ENCODE measurements at places on chromosomes 3 and 15. TPM values are rescaled to one million over a fixed set of nuclear protein-coding genes. Genes with fewer than 3 reads are reported as not detected.
A peak's percentile ranks its signal among the peaks of the same experiment; 100 is the strongest.

The CD276 gene
- total RNA-seq: 106 TPM

DNA sequence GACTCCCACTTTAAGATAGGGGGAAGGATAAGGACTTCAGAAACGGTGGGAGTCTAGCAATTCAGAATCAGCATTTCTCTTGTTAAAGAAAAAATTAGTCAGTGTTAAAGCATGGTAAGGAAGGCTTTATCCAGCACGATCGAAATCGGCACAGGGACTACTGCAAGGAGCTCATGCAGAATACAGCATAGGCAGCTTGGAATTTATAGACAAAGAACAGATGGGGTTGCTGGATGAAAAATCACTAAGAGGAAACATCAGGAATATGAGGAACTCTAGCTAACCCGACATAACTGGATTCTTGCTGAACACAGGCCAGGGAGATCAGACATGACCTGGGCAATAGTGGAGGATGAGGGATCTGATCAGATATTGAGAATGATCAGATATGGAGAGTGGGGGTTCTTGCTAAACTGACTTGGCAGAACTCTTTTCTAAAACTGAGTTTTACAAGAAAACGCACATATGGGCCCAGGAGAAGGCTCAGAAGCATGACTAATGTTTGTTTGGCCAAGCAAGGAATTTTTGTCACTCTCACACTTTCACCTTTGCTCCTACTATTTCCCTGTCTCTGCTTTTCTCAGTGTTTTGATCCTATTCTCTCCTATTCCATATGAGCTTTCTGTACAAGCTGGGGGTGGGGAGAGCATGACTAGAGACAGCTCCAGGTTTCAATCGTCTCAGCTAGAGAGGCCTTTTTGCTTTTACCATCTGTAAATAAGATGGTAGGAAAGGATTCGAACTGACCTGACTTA is 3.9 kb upstream of the PLCH1 start:
- peak overlapping the region; percentile 47 for H3K27ac ChIP-seq
- H3K4me3 ChIP-seq: no peak overlapping the region
- H3K4me1 ChIP-seq: peaks cover 10% of the 10 kb centered on the region
- DNase-seq: peak; percentile 36

The MKRN3 gene
- total RNA-seq: 0.57 TPM

DNA sequence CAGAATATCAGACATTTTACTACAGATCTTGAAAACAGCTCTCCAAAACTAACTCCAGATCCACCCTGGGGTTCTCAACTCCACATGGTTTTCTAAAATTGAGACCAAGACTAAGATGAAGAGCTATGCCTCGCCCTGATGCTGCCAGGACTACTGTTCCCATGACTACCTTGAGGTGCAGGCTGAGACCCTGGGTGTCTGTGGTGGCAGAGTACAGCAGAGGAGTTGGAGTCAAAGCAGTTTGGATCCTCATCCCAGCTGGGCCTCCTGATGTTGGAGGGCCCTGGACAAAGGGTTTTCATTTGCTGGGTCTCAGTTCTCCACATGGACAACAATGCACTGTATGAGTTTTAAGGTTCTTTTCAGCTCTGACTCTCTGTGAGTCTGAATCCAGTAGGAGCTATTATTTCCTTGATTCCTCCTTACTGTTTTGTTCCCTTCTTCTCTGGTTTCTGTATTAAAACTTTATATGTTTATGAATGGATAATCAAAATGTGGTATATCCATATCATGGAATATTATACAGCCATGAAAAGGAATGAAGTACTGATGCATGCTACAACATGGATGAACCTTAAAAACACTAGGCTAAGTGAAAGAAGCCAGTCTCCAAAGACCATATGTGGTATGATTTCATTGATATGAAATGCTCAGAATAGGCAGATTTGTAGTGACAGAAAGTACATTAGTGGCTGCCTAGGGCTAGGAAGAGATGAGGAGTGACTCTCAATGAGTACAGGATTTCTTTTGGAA is 93.0 kb downstream of the CPN2 start:
- no peaks in the 10 kb centered on the region for H3K36me3 ChIP-seq
- no peak for DNase-seq
- H3K4me1 ChIP-seq: no peaks in the 10 kb centered on the region
- no peak overlapping the region for H3K4me3 ChIP-seq
- no peaks in the 10 kb centered on the region for H3K27me3 ChIP-seq

GRCh38 chr3:39528844-39529243 is 61.4 kb downstream of the MOBP start:
- no peaks in the 10 kb centered on the region for H3K36me3 ChIP-seq
- no peaks in the 10 kb centered on the region for H3K4me1 ChIP-seq
- no peak for DNase-seq
- no peak overlapping the region for H3K27ac ChIP-seq
- H3K4me3 ChIP-seq: no peak overlapping the region
- H3K27me3 ChIP-seq: no peaks in the 10 kb centered on the region

DNA sequence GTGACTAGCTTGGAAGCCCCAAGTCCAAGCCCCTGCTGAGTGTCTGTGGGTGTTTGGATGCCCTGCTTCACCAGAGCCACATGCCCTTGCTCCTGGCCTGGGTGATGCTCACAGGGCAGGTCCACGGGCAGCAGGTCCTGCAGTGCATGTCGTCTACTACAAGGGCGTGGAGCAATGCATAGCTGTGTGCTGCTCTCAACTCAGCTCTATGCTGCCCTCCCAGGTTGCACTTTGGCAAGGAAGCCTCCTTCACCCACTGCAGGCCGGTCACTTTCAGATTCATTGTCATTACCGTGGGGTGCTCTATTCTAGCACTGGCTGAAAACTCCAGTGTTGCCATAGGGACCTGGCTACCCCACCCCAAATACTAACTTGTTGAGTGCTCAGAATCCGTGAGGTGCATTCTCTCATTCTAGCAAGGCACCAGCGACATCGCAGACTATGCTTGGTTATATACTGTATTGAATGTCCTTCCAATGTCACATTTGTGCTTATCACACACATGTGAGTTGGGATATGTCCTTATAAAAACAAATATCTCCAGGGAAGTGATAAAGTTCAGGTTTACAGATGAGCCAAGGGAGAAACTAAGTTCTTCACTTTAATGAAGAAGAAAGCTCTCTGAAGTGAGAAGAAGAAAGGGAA is 51.8 kb downstream of the GRAMD1C start:
- no peaks in the 10 kb centered on the region for H3K36me3 ChIP-seq
- no peaks in the 10 kb centered on the region for H3K4me1 ChIP-seq
- no peaks in the 10 kb centered on the region for H3K27me3 ChIP-seq
- DNase-seq: peak; percentile 13

DNA sequence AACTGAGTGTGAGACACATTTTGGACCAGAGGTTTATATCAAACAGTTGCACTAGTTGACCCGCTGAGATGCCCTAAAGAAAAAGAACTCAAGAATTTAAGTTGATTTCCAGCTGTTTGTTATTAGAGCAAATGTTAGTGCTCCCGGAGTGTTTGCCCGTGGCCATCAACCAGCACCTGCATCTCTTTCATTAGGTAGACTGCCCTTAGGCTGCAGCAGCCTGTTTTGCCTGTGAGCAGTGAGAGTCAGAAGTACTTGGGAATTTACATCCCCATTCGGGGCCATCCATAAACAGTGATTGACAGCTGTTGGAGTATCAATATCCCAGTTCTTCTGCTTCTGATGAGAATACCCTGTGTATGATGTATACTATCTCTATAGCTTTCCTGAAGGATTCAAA is 492.6 kb downstream of the RBMS3 start:
- no peak overlapping the region for H3K27ac ChIP-seq
- H3K4me1 ChIP-seq: peaks cover 6% of the 10 kb centered on the region
- H3K27me3 ChIP-seq: no peaks in the 10 kb centered on the region
- DNase-seq: no peak

The C15orf61 gene
- total RNA-seq: 7.6 TPM

DNA sequence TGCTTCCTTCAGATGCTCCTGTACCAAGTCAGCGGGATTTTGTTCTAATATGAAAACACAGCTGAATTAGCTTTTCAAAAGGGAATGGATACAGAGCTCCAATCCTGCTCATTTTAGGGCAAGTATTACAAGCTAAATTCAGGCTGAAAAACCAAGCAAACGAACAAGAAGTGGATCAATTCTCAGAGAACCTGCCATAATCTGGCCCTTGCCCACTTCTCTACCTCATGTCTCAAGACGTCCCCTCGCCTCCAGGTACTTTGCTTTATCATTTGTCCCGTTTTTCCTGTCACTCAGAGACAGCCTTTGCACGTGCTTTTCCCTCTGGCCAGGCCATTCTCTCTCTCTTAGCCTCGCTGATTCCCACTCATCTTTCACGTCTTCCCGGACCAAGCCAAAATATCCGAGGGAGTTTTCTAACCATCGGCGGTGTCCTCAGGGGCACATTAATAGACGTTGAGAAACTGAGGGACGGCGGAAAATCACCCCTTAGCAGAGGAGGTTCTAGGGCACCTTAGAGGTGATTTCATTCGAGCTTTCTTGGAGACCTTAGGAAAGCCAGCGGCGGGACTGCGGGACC is 654 bp downstream of the SUSD5 start:
- no peaks in the 10 kb centered on the region for H3K36me3 ChIP-seq
- H3K27ac ChIP-seq: no peak overlapping the region
- DNase-seq: no peak
- peak overlapping the region; percentile 42 for H3K4me3 ChIP-seq

DNA sequence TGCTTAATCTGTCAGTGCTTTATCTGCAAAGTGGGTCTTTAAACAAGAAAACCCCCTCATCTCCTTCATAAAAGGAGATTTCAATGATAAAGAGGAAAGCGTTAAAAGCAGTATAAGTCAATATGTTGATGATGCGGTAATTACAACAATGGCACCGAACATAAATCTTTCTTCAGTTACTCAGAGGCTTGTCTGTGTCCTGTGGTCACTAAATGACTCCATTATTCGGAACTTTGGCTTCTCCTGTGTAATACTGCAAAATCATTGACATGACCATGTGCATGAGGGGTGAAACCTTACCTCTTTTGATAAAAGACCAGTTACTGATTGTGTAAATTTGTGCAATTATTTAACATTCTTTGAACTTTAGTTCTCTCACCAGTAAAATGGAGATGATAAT is 4.8 kb upstream of the USP3 start:
- DNase-seq: no peak
- no peaks in the 10 kb centered on the region for H3K36me3 ChIP-seq
- peaks cover 39% of the 10 kb centered on the region for H3K4me1 ChIP-seq
- no peak overlapping the region for H3K4me3 ChIP-seq
- no peak overlapping the region for H3K27ac ChIP-seq
- H3K27me3 ChIP-seq: no peaks in the 10 kb centered on the region

DNA sequence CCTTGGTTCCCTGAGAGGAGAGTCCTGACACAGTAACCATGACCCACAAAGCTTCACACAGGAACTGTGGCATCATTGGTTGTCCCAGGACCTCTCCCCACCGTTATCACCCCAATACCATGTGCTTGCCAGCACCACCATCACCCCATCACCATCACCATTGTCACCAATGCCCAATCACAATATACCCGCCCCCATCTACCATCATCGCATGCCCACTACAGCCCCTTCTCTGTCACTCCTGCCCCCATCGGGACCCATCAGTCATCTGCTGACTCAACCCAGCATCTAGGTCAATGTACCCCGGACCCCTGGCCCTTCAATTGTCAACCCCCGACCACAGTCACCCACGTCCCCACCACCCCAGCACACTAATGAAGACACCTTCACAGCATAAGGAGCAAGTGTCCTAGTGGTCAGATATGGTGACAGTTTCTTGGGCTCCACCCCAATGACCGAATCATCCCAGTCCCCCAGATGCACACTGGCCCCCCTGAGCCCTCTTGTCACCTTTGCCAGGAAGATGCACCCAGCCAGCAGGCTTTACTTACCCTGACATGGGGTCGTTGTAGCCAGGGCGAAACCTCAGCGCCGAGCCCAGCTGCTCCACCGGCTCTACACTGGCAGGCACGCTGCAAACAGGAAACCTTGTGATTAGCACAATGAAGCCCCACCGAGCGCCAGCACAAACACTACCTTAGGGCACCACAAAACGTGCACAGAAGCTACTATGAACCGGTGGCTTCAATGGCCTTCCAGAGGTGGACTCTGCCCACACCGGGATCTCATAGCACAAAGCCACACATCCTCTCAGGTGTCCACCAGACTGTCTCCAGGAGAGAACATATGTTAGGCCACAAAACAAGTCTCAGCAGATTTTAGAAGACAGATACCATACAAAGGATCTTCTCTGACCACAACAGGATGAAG is 25.1 kb downstream of the SHISA5 start:
- peaks cover 6% of the 10 kb centered on the region for H3K4me1 ChIP-seq
- H3K27ac ChIP-seq: no peak overlapping the region
- H3K36me3 ChIP-seq: no peaks in the 10 kb centered on the region
- H3K4me3 ChIP-seq: no peak overlapping the region

The KNG1 gene
- total RNA-seq: 88.9 TPM

The ROPN1 gene
- total RNA-seq: not detected

The RPS27L gene
- 134 TPM for total RNA-seq

DNA sequence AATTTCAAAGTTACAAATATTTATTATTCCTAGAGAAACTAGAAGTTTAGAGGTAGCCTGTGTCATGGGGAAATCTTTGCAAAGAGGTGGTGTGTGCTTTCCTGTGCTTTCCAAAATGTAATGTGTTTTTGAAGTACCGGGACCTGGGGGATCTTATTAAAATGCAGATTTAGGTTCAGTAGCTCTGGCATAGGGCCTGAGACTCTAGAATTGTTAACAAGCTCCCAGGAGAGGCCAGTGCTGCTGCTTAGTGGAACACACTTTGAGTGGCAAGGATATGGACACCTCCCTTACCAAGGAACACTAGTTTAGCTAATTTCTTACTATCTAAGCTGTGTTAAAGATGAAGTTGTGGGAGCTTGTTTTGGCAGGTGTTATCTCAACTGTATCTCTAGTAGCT is 428.9 kb downstream of the VGLL3 start:
- peak overlapping the region; percentile 8 for H3K27ac ChIP-seq
- no peaks in the 10 kb centered on the region for H3K27me3 ChIP-seq
- no peak overlapping the region for H3K4me3 ChIP-seq
- DNase-seq: no peak

The ADCY5 gene
- 5.3 TPM for total RNA-seq

DNA sequence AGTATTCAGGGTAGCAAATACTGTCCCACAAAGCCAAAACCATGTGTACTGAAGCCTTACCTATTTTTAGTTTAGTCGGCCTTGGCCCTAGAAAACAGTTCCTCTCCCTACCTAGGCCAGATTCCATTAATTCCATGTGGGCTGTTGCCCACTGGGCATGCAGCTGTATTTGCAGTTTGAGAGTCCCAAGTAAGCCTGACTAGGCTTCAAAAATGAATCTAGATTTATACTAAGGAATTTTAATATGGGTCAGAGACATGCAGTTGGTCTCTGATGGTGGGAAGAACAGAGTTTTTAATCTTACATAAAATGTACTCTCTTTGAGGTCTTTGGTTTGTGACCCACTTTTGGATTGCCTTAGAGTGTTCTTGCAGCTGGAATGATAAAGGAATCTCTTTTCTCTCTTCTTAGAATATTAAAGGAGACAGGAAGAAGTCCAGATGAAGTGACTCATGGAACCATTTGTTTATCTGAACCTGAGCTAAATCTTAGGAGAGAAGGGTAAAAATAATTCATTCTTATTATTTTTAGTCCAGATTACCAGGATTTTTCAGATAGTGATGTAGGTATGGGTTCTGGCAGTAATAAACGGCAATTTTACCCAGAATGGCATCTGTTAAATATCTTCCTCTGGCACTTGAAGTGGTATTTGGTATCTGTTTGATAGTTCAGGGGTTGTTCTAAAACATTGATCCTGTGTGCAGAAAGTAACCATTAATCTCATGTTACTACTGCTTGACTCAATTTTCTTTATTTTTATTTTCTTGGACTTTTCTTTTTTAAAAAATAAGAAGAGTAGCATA is 33.8 kb downstream of the GLCE start:
- peaks cover 8% of the 10 kb centered on the region for H3K4me1 ChIP-seq
- DNase-seq: no peak
